HL-60 (cell line): ENCODE measurements at places on chromosomes 5 and 9.
A peak's percentile ranks its signal among the peaks of the same experiment; 100 is the strongest.

DNA sequence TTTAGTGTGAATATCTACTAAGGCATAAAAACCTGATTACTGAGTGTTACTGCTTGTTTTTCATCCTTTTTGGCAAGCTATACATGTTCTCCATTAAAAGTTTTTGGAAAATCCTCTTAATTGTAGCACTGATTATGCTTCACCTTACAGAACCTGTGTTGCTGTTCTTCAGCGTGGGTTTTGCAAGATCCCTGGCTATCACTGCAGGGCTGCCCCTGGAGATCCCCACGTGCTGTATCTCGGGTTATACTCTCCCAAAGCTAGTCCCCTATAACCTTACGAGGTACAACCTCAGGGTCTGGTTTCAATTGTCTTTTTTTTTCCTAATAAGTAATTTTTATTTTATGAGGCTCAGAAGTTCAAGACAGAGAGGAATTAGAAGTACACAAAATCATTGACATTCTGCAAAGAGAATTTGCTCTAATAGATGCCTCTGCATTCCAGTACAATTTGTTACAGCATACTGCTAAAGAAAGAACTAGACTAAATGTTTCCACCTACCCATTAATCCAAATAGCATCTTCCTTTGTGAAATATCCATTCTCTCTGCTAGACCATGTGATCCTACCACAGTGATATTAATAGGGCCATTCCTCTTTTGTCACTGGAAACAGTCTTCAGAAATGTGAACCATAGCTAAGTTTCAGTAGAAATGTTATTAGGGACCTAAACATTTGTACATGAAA is 25.8 kb upstream of the CAMK4 start:
- no peak for DNase-seq

DNA sequence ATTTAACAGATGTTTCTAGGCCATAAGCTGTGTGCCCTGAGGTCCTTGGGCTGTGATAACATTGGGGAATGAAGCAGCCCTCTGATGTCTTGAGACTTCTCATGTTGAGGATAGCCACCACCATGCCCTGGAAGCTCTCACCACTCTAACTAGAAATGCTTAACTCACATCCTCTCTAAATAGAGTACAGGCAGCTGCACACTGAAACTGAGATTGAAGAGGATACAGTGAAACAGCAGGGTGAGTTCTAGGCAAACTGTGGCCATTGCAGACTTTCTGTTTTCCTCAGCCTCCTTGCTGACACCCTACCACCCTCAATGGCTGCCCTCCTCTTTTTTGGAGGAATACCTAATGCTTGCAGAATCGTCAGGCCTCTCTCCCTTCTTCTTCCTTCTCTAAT is 22.4 kb downstream of the UTP15 start:
- no peak for DNase-seq

DNA sequence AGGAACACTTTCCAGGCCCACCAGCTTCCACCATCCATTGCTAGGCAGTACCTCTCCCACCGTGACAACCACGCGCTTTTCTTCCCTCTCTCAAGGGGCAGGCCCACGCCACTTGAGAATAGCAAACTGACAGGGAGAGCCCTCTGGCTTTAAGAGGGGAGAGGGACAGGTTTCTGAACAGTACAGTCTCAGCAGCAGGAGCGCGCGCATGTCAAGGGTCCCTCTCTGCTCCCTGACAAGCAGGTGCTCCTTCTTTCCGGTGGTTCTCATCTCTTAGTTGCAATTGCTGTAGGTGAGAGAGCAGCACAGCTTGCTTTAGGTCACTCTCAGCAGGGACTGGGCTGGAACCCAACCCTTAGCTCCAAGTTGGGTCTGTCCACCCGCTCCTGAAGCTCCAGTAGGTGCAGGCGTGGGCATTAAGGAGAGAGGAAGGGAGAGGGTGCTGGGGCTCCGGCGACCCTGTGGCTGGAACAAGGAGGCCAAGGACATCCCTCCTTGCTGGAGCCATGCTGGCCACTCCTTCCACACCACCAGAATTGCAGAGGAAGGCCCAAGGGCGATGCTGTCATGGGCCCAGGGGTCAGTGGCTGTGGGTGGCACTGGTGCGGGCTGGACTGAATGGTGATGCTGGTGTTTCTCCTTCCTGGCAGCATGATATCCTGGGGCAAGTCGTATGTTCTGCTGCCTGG is 9.0 kb upstream of the PHF2 start:
- no peak for DNase-seq

- no peak for DNase-seq
These were observed 31.3 kb downstream of the PARP8 start for GRCh38 chr5:50697739-50698138.

DNA sequence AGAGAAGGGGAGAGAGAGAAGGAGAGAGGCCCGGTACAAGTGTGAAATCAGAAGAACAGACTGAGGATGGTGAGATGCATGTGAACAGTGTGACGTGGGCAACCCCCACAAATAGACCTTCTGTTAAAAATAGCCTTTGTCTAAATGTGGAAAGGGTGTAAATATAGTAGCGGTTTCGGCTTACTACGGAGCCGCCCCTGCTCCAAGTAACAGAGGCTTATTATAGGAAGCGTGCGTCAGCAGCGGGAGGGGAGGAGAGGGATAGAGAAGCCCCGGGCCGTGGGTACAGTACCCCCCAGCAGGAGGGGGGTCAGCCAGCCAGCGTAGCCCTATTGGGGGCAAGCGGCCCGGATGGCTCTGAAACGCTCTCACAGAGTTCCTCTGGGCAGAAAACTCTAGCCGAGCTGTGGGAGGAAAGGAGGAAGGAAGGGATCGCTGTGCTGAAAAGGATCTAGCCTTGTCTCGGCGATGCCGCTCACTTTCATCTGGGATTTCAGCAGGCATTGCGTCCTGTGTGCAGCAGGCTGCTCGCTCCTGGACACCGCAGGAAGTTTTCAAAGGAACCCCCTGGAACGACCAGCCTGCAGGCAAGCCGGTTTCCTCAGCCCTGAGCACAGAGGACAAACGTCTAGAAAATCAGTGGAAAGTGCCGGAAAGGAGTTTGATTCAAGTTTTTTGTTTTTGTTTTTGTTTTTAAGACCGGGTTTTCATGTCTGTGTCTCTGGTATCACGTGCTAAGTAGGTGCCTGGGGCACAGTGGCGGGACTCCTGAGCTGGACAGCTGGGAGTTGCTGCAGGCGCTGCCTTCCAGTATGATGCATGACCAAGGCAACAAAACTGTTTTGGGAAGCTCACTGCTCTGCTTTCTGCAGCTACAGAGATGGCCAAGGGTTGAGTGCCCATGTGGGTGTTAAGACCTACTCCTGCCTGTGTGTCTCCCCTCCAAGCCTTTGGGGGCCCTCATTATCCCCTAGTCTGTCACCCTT is 146.6 kb downstream of the SEC61B start:
- peak; percentile 26 for DNase-seq

- DNase-seq: peak; percentile 82
These were observed at the start of gene RNF224 for GRCh38 chr9:137227054-137227852. Gene RNF224 (plus strand): TSS chr9:137227502. CDS start chr9:137228336, 834 bp downstream.

- DNase-seq: no peak
These were observed 51.1 kb downstream of the RICTOR start for GRCh38 chr5:39023121-39023520.

DNA sequence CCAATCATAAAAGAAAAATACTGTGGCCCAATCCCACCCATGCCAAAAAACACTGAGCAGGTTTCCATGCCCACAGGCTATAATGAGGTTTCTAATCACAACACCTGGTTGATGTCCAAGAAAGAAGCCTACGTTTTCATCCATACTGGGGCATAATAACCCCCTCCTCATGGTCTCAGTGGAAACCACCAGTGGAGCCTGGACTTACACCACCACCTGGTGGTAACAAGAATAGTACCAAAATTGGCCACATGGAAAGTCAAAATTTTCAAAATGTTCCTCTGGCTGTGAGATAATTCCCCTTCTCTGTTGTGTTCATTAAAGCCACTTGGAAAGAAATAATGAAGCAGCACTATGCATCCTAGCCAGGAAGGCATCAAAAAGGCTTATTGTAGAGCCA is 687.3 kb upstream of the ST8SIA4 start:
- DNase-seq: no peak

DNA sequence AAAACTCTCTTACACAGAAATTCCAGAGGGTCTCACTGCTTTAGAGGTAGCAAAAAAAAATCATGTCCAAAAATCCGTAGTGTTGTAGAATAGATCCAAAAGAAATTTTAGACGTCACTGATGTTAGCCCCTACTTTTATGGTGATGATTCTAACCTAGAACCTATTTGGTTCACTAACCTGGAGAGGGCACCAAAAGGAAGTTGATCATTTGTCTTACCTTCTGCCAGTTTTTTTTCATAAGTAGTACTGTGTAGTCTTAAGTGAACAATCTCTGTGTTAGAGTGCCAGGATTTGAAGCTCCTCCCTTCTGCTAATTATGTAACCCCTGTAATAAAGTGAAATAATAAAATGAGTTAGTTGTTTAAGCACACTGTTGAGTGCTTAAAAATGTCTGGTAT is 215.2 kb downstream of the SMARCA2 start:
- no peak for DNase-seq

GRCh38 chr5:59744531-59744992 is 149.0 kb downstream of the PDE4D start:
- DNase-seq: no peak

DNA sequence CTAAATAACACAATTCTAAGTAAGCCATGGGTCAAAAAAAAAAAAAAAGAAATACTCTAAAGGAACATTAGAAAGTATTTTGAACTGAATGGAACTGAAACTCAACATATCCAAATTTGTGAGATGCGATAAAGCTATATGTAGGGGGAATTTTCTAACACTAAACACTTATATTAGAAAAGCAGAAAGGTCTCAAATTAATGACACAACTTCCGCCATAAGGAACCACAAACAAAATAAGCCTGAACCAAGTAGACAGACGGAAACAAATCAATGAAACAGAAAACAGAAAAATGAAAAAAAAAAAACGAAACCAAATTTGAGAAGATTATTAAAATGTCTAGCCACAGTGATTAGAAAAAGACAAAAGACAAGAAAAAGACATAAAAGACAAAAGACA is 39.9 kb downstream of the ADAMTS6 start:
- no peak for DNase-seq

DNA sequence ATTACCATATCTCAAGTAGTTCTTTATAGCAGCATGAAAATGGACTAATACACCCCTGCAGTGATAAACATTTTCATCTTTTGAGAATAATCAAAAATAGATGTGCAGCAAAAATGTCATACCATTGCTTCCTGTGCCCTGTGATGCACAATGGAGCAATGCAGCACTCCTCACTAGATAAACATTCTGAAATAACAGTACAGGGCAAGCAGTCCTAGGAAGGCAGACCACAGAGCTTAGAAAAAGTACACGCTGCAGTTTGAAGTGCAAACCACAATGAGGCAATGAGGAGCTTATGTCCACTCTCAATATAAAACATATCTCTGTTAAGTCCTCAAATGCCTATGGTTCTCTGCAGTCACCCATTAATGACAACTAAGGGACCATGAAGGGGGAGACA is 367.6 kb downstream of the PDE4D start:
- DNase-seq: no peak

DNA sequence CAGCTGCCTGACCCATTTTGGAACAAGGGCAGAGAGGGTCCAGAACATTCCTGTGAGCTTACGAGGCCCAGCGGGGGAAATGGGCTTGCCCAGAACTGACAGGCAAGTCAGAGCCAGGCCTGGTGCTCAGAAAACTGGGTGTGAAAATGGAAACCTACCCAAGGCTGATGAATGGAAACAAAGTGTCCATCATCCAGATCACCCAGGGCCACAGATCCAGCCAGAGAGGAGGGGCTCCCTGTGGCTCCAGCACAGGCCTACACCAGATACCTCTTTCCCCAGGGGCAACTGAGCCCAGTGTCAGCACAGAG is 3.1 kb downstream of the CLTB start:
- no peak for DNase-seq

DNA sequence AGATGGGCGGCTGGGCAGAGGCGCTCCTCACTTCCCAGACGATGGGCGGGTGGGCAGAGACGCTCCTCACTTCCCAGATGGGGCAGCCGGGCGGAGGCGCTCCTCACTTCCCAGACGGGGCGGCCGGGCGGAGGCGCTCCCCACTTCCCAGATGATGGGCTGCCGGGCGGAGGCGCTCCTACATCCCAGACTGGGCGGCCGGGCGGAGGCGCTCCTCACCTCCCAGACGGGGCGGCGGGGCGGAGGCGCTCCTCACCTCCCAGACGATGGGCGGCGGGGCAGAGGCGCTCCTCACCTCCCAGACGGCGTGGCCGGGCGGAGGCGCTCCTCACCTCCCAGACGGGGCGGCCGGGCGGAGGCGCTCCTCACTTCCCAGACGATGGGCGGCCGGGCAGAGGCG is 140.2 kb downstream of the WDR70 start:
- DNase-seq: no peak

DNA sequence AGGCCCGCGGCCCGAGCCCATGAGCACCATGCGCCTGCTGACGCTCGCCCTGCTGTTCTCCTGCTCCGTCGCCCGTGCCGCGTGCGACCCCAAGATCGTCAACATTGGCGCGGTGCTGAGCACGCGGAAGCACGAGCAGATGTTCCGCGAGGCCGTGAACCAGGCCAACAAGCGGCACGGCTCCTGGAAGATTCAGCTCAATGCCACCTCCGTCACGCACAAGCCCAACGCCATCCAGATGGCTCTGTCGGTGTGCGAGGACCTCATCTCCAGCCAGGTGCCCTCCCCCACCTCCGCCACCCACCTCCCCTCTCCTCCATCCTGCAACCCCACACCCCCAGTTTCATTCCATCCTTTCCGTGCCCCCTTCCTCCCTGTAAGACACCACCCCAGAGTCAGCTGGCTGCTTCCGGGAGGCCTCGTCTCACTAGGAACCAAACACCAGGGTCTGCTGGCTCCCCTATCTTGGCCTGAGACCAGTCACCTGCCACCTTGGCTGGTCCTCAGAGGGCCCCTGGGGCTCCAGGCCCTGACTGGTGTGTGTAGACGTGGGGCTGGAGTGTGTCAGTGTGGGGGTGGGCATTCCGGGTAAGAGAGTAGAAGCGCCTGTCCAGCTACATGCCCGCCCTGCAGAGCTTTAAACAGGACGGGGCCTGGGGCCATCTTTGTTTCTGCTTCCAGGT is 655 bp downstream of the GRIN1 start:
- no peak for DNase-seq

DNA sequence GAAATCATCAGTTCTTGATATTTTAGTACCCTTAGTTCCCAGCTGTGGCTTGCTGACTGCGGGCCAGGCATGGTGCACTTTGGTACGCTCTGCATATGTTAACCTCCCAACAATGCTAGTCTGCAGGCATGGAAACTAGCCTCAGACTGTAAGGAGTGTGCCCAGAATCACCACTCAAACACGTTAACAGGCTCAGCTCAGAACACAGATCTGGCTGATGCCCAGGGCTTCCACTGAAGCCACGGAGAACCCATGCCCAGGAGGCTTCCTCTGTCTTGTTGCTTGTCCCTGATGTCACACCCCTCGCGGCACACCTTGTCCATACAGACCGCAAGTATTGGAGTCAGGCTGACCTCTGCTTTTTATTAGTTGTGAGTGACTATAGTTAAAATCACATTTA is 187.2 kb upstream of the OTULINL start:
- no peak for DNase-seq

- DNase-seq: no peak
These were observed 311.6 kb upstream of the CLINT1 start for GRCh38 chr5:158170534-158170933.

DNA sequence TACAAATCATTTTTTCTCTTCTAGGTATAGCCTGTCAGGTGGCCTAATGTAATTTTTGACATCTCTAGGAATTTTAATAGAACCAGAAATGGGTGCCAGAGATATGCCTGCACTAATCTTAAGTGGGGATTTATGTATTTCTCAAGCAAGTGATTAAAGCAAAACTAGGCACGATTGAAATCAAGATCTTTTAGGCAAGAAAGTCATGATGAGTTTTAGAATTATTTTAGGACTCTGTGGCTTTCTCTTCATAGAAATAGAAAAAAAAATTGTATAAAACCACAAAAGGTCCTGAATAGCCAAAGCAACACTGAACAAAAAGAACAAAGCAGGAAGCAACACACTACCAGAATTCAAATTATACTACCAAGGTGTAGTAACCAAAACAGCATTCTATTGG is 952 bp upstream of the AMACR start:
- DNase-seq: no peak
